Cardiac muscle cell (in vitro differentiated cells and primary cell): ENCODE measurements at places on chromosomes 7 and 10.

- H3K4me1 ChIP-seq = peaks cover 19% of the 10 kb centered on the region
- no peak overlapping the region for H3K27ac ChIP-seq
- H3K36me3 ChIP-seq = no peaks in the 10 kb centered on the region
Observed at GRCh38 chr7:8391353-8392062, 41.9 kb upstream of the NXPH1 start.

GRCh38 chr7:45564485-45564884, 9.7 kb upstream of the ADCY1 start:
- no peak overlapping the region for H3K4me3 ChIP-seq
- peaks cover 28% of the 10 kb centered on the region for H3K4me1 ChIP-seq
- H3K36me3 ChIP-seq = no peaks in the 10 kb centered on the region
- DNase-seq = peak; percentile 17
- H3K27ac ChIP-seq = peak overlapping the region; percentile 77

GRCh38 chr10:69795242-69795934, 6.3 kb upstream of the COL13A1 start:
- H3K4me1 ChIP-seq = peaks cover 13% of the 10 kb centered on the region
- H3K27me3 ChIP-seq = no peaks in the 10 kb centered on the region

GRCh38 chr10:61663466-61663865, 737 bp downstream of the CABCOCO1 start:
- H3K36me3 ChIP-seq = no peaks in the 10 kb centered on the region
- H3K4me3 ChIP-seq = peak overlapping the region; percentile 60
- H3K4me1 ChIP-seq = no peaks in the 10 kb centered on the region
- H3K27ac ChIP-seq = no peak overlapping the region
- no peaks in the 10 kb centered on the region for H3K27me3 ChIP-seq

DNA sequence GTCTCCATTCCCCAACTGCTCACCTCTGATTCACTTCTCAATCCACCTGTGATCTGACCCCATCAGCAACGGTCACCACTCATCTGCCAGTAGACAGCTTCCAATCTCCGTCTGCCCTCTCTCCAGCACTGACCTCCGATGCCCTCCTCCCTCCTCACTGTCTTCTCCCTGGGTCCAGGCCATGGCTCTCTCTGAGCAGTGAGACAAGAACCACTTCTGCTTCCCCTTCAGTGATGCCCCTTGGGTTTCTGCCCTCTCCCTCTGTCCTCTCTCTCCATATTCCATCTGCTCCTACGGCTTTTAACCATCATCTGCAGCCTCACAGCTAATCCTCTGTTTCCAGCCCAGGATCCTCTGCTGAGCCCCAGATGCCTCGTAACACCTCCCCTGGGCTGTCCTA, 55.5 kb upstream of the OPALIN start:
- H3K4me3 ChIP-seq = no peak overlapping the region
- H3K27ac ChIP-seq = no peak overlapping the region
- no peaks in the 10 kb centered on the region for H3K36me3 ChIP-seq
- peaks cover 11% of the 10 kb centered on the region for H3K27me3 ChIP-seq
- no peaks in the 10 kb centered on the region for H3K4me1 ChIP-seq

- H3K27me3 ChIP-seq = no peaks in the 10 kb centered on the region
- no peaks in the 10 kb centered on the region for H3K4me1 ChIP-seq
- no peaks in the 10 kb centered on the region for H3K36me3 ChIP-seq
- peak; percentile 15 for DNase-seq
Observed at GRCh38 chr10:128859738-128860386, 607.2 kb upstream of the MGMT start.

DNA sequence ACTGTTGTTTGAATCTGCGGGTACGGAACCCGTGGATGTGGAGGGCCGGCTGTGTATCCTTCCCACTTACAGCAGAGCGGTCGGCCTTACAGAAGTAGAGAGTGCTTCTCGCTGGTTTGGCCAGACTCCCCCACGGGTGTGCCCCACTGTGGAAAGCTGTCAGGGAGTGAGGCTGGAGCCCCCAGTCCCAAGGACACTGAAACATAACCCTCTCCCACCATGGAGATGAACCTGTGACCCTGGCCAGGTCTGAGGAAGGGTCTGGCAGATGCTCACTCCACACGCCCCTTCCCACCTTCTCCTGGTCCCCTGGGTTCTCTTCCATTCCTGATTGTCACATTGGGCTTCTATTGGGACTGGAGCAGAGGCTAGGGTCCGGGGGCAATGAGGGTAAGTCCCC, 39.6 kb downstream of the TSPAN15 start:
- peak overlapping the region; percentile 16 for H3K27ac ChIP-seq
- H3K4me3 ChIP-seq = no peak overlapping the region
- H3K4me1 ChIP-seq = peaks cover 32% of the 10 kb centered on the region
- H3K36me3 ChIP-seq = peaks cover 8% of the 10 kb centered on the region
- H3K27me3 ChIP-seq = no peaks in the 10 kb centered on the region
- DNase-seq = no peak

GRCh38 chr7:136163340-136163801, 186.2 kb upstream of the MTPN start:
- H3K27ac ChIP-seq = no peak overlapping the region
- H3K4me1 ChIP-seq = peaks cover 3% of the 10 kb centered on the region
- no peak for DNase-seq
- H3K27me3 ChIP-seq = no peaks in the 10 kb centered on the region

DNA sequence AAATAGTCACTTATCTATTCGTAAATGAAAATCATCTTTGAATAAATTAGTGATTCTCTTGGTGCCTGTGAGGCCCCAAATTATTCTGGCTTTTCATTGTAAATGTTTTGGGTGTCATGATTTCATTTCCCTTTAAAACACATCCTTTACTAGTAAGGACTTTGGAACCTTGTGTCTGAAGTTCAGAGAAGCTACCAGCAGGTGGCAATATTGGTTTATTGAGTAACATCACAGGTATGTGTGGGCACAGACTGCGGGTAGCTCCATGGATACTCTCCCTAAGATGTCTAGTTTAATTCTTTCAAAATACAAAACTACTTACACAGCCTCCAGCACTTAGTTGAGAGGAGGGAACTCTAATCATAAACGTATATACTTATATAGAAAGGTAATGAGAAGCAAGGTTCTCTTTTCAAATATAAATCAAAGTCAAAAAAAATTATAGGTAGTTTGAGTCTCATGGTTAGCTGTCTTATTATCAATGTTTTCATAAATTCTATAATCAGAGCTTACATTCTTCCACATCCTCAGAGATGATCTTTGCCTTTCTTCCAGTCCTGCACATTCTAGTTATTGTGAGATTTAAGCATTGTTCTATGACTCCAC, 449.6 kb downstream of the GRM8 start:
- H3K27me3 ChIP-seq = no peaks in the 10 kb centered on the region
- peak; percentile 76 for DNase-seq

DNA sequence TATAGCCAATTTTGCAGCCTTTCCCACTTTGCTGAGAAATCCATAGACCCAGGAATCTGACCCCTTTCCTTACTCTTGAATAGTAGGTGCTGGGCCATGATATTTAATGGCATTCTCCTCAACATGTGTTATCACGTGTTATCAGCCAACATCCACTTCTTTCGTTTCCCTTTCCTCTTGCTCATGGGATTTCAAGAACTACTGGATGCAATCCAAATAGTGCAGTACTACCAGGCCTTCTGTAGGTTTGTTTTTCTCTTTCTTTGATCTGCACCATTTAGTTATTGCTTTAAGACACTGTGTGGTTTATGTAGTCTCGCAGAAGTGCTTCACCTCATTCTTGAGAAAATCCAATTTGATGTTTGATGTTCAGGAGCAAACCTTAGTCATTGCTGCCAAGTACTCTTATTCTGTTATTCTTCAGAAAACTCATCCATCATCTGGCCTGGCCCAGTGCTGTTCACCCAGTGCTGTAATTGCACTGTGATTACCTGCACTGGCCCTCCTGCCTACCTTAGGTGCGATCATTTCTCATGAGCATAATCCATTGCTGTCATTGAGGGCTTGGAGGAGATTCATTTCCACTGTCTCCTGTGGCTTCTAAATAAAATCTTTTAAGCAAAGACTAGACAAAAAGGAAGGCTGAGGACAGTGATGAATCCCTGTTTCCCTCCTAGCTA, 315.3 kb downstream of the BMPER start:
- DNase-seq = peak; percentile 50
- H3K27ac ChIP-seq = no peak overlapping the region
- H3K36me3 ChIP-seq = no peaks in the 10 kb centered on the region

GRCh38 chr7:4602905-4603842, 78.9 kb upstream of the FOXK1 start:
- H3K27ac ChIP-seq = no peak overlapping the region
- no peak for DNase-seq
- H3K4me3 ChIP-seq = no peak overlapping the region
- H3K4me1 ChIP-seq = no peaks in the 10 kb centered on the region

GRCh38 chr7:97005183-97006054, at the start of gene DLX6:
Gene DLX6, plus strand, starts transcription at chr7:97005553. Its CDS starts 425 bp downstream, at chr7:97005978.
- no peak within 1 kb of the TSS for H3K27ac ChIP-seq
- peaks cover 100% of the 10 kb centered on the region for H3K27me3 ChIP-seq
- no peaks in the 10 kb centered on the region for H3K36me3 ChIP-seq
- peak within 1 kb of the TSS; percentile 37 for H3K4me3 ChIP-seq
- H3K4me1 ChIP-seq = no peaks in the 10 kb centered on the region
- DNase-seq = peak; percentile 32

DNA sequence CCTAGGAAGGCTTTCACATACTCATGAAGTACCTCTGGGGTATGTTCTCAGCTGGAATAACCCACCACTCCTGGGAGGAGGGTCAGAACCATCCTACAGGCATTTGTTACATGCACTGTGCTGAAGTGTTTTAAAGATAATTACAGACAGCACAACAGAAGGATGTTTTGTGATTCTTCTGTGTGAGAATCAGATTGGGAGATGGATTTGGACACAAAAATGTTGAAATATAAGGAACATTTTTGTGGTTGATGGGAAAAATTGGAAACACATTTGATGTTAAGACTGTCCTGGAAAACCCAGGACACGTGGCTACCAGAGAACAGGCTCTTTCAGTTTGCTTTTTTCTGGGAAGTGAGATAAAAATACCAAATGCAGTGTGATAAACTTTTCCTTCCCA, 61.4 kb downstream of the BICC1 start:
- no peak overlapping the region for H3K27ac ChIP-seq
- H3K27me3 ChIP-seq = no peaks in the 10 kb centered on the region
- no peak for DNase-seq
- H3K36me3 ChIP-seq = no peaks in the 10 kb centered on the region

DNA sequence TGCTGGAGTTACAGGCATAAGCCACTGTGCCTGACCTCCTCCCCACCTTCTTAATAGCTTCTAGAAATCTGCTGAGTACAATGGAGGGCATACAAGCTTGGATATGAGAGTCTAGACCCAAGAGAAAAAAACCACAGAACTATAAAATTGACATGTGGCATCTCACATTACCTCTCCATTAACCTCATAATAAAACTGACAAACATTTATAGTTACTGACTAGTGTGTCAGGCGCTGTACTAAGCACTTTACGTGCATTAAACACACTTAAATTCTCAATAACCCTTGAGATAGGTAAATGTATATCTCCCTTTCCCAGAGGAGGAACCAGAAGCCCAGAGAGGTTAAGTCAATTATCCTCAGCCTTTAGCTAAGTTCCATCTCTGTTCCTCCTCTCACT, 300.5 kb upstream of the MYO3A start:
- DNase-seq = no peak
- no peaks in the 10 kb centered on the region for H3K27me3 ChIP-seq
- H3K4me3 ChIP-seq = no peak overlapping the region
- H3K36me3 ChIP-seq = no peaks in the 10 kb centered on the region
- H3K27ac ChIP-seq = no peak overlapping the region

GRCh38 chr10:100477970-100478369, 15.2 kb downstream of the WNT8B start:
- H3K27ac ChIP-seq = no peak overlapping the region
- H3K27me3 ChIP-seq = peaks cover 68% of the 10 kb centered on the region
- DNase-seq = no peak
- H3K36me3 ChIP-seq = no peaks in the 10 kb centered on the region
- no peak overlapping the region for H3K4me3 ChIP-seq

DNA sequence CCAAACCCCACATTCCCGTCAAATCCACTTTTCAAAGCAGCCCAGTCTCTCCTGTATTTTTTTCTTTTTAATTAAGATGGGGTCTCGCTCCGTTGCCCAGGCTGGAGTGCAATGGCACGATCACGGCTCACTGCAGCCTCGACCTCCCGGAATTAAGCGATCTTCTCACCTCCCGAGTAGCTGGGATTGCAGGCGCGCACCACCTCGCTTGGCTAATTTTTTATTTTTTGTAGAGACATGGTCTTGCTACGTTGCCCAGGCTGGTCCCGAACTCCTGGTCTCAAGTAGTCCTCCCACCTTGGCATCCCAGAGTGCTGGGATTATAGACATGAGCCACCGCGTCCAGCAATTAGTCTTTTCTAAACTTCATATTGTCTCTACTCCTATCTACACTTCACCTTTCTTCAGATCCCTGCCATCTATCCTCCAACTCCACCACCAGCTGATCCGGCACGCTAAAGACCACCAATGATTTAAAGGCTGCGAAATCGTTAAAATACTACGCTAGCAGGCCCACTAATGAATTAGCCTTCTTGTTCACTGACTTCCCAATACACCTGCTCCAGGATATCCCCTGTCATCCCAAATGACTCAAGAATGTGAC, 525 bp upstream of the CHUK start:
- DNase-seq = no peak
- H3K36me3 ChIP-seq = peaks cover 18% of the 10 kb centered on the region
- H3K4me1 ChIP-seq = no peaks in the 10 kb centered on the region
- H3K4me3 ChIP-seq = peak overlapping the region; percentile 82
- peak overlapping the region; percentile 65 for H3K27ac ChIP-seq
- H3K27me3 ChIP-seq = no peaks in the 10 kb centered on the region
